ENCODE measurements at places on chromosomes 11 and 22.
A peak's percentile ranks its signal among the peaks of the same experiment; 100 is the strongest.

GRCh38 chr11:288478-289397 lies at the start of gene PGGHG:
Gene PGGHG, plus strand, starts transcription at chr11:289126. Its CDS starts 691 bp downstream, at chr11:289817.
- DNase-seq, result peak; percentile 61

- no peak for DNase-seq
Observed at GRCh38 chr11:7516475-7516874, 2.7 kb downstream of the PPFIBP2 start.

- DNase-seq, result no peak
Observed at GRCh38 chr22:42939451-42939881, 75.5 kb downstream of the PACSIN2 start.

- DNase-seq, result no peak
Observed at GRCh38 chr22:28358312-28358711, 321.3 kb downstream of the TTC28 start.

DNA sequence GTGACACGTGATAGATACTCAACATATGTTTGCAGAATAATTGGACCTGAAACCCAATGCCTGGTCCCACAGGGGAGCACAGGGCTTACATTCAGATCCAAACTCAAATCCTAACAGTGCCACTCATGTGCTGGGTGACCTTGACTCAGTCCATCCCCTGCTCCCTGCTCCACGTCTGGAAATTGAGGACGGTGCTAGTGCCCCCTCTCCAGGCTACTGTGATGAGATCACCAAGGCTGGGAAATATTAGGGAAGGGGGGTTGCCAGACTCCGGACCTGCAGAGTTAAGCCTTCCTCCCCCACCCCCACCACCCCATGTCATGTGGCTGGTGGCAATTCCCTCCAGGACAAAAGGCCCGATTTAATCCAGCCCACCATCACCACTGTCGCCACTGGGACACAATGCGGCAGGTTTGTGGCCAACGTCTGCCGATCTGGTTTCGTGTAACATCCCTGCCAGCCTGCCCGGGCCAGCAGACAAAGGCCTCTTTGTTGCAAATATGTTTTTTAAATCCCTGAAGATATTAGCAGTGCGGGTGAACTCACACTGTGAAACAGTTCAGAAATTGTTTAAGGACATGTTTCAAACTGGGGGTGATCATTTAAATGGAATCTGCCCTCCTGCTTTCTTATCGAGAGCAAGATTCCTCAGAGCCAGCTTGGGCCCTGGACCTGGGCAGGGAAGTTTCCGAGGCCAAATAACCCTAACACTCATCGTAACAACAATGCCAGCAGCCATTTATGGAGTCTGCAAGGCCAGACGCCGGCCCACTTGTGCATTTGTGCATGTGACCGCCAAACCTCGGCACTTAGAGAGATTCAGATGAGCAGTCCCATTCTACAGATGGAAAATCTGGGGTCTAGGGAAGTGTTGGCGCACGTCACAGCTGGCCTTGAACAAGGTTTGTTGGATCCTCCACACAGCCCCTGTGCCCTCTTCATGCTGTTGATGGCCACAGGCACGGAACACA lies 19.6 kb upstream of the MN1 start:
- DNase-seq, result no peak

DNA sequence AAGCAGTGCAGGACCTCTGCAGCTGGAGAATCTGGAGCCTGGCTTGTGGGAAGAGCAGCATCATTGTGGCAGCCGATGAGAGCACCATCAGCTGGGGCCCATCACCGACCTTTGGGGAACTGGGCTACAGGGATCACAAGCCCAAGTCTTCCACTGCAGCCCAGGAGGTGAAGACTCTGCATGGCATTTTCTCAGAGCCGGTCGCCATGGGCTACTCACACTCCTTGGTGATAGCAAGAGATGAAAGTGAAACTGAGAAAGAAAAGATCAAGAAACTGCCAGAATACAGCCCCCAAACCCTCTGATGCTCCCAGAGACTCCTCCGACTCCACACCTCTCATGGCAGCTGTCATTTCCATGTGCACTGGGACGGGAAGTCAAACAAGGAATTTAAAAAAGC lies 35.6 kb downstream of the ASRGL1 start:
- no peak for DNase-seq

DNA sequence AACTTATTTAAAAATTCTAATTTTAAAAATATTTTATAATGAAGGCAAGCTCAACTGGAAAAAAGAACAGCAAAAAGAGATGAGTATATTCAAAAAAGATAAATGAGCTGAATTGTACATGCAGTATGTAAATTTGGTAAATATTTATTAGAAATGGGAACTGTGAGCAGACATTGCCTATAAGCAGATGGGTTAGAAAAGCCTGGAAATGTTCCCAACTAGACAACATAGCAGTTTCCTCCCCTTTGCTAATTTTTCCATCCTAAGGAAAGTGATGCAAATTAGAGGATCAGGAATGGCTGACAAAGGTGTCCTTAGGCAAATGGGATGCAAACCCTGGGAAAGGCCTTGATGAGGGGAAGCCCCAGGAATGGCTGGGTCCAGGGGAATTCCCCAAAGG lies 37.2 kb downstream of the TP53I11 start:
- no peak for DNase-seq

DNA sequence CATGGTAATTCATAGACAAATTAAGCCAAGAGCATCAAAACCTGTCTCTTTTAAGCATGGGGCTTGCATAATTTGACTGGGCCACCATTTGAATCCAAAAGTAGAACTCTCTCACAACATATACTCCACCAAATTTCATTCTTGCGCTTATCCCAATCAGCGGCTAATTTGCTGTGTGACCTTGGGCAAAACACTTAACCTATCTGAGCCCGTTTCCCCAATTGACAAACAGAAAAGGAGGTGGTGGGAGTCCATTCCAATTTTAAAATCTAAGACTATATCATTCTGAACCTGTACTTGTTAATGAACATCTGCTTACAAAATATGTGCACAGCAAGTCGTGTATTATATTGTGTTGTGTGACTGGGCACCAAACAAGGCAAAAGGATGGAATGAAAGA lies 338.1 kb upstream of the NARS2 start:
- DNase-seq, result no peak

DNA sequence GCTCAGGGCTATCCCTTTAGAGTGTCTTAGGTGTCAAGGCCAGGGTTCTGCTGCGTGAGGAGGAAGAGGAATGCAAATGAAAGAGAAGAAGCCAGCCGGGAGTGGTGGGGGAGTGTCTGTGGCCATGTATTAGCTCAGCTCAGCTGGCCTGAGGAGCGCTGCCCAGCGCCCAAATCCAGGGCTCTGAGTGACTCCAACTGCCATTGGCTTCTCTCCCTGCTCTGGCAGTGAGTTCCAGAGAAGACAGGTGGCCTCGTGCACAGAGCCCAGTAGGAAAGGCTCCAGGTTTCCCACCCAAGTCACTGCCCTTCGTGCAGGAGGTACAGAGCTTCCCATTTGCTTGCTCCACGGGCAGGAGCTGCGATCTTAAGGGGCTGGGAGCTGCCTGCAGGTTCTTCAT lies 302.0 kb downstream of the KIRREL3 start:
- no peak for DNase-seq

- DNase-seq, result no peak
Observed at GRCh38 chr11:746289-747157, 741 bp upstream of the TALDO1 start.

DNA sequence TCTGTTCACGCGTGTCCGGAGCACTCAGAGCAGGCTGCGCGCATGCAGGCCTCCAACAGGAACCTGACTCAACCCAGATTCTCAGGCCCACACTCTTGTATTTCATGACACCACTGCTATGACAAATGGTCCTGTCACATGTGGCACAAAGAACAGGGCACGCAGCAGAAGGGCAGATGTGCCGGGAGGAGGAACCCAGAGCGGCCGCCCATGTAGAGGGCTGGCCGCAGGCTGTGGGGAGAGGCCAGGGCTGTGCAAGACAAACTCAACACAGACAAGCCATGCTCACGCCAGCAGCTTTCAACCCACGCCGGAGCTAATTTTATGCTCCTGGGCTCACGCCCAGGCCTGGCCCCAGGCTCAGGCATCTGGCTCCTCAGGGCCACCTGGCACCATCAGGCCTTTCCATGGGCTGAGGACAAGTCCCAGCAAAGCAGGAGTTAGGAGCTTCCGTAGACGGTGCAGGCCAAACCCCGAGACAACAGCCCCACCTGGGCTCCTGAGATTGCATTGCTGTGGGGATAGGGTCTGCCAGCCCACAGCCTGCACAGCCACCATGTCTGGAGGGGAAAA lies 40.0 kb downstream of the DUSP8 start:
- DNase-seq, result no peak

- DNase-seq, result no peak
Observed at GRCh38 chr11:99418927-99419720, 398.4 kb downstream of the CNTN5 start.

GRCh38 chr11:111026241-111026640 lies 219.3 kb upstream of the POU2AF2 start:
- no peak for DNase-seq

GRCh38 chr11:42552786-42553185 lies 759.0 kb upstream of the API5 start:
- DNase-seq, result no peak

GRCh38 chr11:122253589-122254231 lies 137.7 kb upstream of the BLID start:
- no peak for DNase-seq

DNA sequence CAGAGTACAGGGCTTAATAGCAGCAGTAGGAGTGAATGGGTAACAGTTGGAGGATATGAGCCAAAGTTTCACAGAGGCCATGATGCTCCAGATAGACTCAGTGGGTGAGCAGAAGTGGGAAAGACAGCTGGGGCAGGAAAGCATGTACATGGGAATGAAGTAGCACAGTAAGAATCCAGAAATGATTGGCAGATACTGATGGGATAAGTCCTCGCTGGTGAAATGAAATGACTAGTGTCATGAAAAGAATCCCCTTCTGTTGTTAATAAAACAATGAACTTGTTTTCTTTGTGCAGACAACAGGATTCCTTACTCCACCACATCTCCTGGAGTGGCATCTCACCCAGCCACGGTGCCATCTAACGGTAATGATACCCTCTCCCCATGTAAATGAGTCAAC lies 17.4 kb upstream of the PANX1 start:
- no peak for DNase-seq

DNA sequence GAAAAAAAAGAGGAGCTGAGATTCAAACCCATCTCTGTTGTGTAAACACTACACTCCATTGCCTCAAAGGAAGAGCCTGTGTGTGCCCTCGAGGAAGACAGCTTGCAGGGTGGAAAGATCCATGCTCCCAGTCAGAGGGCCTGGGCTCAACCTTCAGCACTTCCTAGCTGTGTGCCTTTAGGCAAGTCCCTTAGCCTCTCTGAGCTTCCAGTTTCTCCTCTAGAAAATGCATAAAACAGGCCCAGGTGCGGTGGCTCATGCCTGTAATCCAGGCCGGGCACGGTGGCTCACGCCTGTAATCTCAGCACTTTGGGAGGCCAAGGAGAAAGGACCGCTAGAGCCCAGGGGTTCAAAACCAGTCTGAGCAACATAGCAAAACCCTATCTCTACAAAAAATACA lies 4.6 kb upstream of the ARFGAP2 start:
- DNase-seq, result no peak

DNA sequence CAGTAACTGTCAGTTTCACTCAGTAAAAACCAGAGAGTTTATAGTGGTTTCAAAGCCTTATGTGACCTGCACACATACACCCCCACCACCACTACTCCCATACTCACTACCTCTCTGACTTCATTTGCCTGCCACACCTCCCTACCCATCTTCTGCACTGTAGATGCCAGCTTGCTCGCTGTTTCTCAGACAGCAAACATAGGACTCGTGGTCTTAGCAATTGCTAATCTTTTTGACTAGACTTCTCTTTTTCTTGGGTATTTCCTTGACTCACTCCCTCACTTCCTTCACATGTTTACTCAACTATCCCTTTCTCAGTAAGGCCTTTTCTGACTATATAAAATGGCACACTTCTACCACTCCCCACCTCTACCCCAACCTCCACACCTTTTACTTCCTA lies 27.8 kb downstream of the CEP295 start:
- DNase-seq, result no peak

GRCh38 chr11:66216911-66217310 lies 51.5 kb upstream of the RAB1B start:
- no peak for DNase-seq

GRCh38 chr11:96464700-96465307 lies 75.0 kb downstream of the JRKL start:
- DNase-seq, result no peak

- no peak for DNase-seq
Observed at GRCh38 chr11:77672264-77672663, 34.7 kb upstream of the CLNS1A start.

- DNase-seq, result no peak
Observed at GRCh38 chr11:61497876-61498275, 10.7 kb upstream of the LRRC10B start.

GRCh38 chr11:116867619-116868018 lies 30.2 kb upstream of the APOA1 start:
- no peak for DNase-seq

- no peak for DNase-seq
Observed at GRCh38 chr22:50722048-50722701, 15.8 kb upstream of the ACR start.

GRCh38 chr11:93895106-93895862 lies 44.9 kb upstream of the VSTM5 start:
- no peak for DNase-seq

GRCh38 chr11:10762185-10762584 lies 11.1 kb downstream of the CTR9 start:
- no peak for DNase-seq

- no peak for DNase-seq
Observed at GRCh38 chr22:38422611-38423511, 32.1 kb downstream of the KCNJ4 start.

- no peak for DNase-seq
Observed at GRCh38 chr11:93746101-93746500, 4.6 kb downstream of the C11orf54 start.

- DNase-seq, result no peak
Observed at GRCh38 chr22:44311855-44312170, 938 bp downstream of the SHISAL1 start.

DNA sequence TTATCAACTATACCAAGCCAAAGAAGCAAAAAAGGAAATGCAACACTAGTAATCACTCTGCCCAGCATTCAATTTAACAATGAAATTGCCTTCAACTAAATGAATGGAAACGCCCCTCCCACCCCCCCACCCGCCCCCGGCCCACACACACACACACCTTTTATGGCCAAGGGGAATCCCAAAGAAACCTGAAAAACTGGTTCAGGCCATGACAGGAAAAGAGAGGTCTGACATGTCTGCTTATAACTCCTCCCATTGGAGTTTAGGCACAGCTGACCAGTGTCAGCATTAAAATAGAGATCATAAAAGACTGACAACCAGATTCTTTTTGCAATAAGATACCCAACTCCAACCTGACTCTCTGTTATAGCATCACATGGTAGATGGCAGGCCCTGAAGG lies 42.6 kb downstream of the ACER3 start:
- no peak for DNase-seq

GRCh38 chr22:29055192-29055830 lies 6.3 kb downstream of the C22orf31 start:
- no peak for DNase-seq

- no peak for DNase-seq
Observed at GRCh38 chr11:131404010-131404409, 33.6 kb downstream of the NTM start.

GRCh38 chr11:116576526-116576925 lies 196.3 kb downstream of the BUD13 start:
- no peak for DNase-seq
